Ascending aorta (tissue), 2 donors: ENCODE measurements at places on chromosomes 16 and 17. TPM values are rescaled to one million over a fixed set of nuclear protein-coding genes. Genes with fewer than 3 reads are reported as not detected.

DNA sequence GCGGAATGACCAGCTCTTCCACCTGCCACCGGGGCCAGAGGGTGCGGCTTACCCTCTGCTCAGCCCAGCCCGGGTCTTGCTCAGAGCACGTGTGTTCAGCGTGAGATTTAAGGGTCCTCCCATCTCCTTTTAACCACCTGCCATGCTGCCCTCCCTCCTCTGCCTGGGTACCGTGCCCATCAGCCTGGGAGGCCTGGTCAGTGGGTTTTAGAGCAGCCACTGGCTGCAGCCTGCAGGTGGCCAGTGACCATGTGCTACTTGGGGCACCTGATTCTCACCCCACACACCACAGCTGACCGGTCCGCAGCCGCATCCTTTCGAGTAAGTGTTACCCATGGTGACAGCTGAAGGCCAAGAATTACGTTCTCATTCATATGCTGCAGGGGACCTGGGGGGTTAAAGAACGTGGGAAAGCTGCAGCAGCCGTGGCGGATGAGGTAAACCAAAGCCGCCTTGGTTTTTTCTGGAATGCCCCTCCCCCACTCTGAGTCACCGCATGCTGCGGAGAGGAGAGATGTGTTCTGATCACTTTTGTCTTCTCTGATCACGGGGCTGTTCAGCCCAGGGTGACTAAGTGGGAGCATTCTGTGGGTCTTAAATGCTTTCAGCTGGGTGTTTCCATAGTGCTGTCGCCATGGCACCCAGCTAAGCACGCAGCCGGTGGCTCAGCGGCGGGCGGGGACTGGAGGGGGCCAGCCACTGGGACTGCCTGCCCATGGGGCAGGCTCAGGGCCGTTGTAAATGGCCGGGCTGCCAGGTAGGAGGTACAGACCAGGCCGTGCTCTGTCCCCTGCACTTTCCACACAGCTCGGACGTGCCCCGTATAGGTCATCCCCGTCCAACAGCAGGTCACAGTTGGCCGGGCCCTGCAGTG, 59.8 kb downstream of the BAIAP2 start:
- peak; percentile 77 for DNase-seq

- no peak for DNase-seq
Observed at GRCh38 chr17:526425-526824, 173.8 kb upstream of the RPH3AL start.

DNA sequence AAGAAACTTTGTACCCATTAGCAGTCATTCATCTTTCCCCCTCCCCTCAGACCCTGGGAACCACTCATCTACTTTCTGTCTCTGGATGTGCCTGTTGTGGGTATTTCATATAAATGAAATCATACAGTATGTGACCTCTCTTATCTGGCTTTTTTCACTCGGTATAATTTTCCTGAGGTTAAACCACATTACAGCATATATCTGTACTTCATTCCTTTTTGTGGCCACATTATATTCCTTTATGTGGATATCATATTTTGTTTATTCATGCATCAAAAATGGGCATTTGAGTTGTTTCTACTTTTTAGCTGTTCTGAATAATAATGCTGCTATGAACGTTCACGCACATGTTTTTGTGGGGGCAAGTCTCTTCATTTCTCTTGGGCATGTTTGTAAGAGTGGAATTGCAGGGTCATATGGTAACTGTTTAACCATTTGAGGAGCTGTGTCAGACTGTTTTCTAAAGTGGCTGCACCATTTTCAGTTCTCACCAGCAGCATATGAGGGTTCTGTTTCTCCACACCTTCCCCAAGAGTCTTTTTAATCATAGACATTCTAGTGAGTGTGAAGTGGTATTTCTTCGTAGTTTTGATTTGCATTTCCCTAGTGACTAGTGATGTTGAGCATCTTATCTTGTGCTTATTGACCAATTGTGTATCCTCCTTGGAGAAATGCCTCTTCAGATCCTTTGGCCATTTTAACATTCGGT, 3.8 kb downstream of the SNX29 start:
- DNase-seq, result no peak

DDX28 gene
- 3.0 TPM for total RNA-seq

DNA sequence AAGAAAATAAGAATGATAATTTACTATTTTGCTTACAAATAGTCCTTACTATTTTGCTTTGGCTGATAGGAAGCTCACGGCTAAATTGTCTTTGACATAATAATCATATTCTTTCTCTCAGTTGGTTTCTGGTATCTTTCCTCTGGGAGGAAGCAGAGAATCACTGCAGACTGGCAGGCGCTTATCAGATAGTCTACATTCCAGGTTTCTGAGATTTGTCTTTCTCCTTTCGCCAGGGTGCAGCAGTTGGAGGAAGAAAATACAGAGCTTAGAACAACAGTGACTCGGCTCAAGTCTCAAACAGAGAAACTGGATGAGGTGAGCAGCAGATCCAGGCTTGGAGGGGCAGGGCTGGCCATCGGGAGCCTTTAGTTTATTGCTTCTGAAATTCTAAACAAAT, 136.1 kb downstream of the RAB11FIP4 start:
- no peak for DNase-seq

SLFN14 gene
- total RNA-seq, result not detected

- DNase-seq, result no peak
Observed at GRCh38 chr17:5669191-5669590, 84.9 kb upstream of the NLRP1 start.

GRCh38 chr17:63419398-63419797, 26.7 kb downstream of the CYB561 start:
- DNase-seq, result no peak

DNA sequence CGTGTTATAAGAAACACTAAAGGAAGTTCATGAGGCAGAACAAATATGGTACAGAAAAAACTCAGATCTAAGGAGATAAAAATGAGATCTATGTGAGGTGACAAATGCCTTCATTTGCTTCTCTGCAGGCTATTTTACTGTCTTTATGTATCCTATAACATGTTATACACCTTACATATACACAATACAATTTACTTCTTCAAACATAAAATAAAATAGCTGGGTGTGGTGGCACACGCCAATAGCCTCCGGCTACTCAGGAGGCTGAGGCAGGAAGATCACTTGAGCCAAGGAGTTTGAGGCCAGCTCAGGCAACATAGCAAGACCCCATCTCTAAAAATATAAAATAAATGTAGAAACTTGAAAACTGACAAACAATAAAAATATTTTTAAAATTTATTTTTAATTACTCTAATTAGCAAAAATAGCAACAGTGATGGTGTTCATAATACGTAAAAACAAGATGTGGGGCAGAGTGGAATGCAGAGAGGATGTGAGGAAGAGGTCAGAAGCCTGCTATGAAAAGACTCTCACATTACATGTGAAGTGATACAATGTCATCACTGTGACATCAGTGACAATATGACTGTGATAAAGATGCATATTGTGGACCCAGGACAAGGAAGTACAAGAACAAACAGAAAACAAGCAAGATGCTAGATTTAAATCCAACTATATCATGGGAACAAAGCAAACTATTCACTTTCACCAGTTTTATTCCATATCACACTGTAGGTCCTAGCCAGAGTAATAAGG, 31.0 kb downstream of the VPS53 start:
- no peak for DNase-seq

- DNase-seq, result no peak
Observed at GRCh38 chr16:31371619-31372484, 16.9 kb downstream of the ITGAX start.

- no peak for DNase-seq
Observed at GRCh38 chr16:799948-800833, at the start of gene GNG13. Gene GNG13 (minus strand): TSS chr16:800734. CDS start chr16:799077, 1,657 bp downstream.

DNA sequence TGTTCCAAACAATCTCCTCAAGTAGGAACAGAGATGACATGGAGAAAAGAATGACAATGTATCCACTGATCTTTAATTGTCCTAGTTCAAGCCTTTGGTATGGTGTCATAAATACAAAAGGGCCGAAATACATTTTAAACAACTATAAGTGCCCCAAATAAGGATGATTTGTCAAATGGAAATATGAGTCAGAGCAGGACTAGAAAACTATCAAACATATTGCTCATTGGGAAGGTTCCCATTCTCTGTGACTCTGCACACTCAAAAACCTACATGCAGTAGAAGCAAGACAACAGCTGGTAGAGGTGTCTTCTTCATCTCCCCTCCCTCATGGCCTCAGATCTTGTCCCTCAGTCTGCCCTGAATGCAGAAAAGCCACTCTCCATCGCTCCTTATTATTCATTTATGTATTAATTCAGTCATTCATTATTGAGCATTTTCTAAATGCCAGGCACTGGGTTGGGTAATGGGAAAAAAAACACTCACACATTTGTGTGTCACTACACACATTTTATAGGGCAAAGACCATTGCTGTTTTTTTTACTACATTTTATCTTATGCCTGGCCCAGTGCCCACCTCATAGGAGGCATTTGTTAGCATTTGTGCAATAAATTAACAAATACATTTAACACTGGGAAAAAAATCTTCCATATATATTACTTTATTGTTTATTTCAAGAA, 10.1 kb downstream of the CA10 start:
- DNase-seq, result no peak

NUDT7 gene
- total RNA-seq, result not detected

DNA sequence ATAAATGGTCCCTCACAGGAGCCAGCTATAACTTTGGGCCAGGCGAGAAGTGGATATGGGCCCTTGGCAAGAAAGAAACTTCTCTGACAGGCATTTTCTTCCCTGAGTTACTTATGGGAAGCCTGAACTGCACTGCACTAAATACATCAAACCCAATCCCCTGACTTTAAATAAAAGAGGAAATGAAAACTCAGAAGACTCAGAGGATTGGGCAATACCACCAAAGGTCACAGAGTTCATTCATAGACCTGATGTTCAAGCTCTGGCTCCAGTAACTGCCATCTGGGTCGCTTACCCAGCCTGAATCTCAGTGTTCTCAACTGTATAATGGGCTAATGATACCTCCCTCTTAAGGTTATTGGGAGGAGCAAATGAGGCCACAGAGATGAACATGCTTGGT, 815 bp downstream of the KRT35 start:
- DNase-seq, result no peak

DHRS11 gene
- 11.8 TPM for total RNA-seq

DNA sequence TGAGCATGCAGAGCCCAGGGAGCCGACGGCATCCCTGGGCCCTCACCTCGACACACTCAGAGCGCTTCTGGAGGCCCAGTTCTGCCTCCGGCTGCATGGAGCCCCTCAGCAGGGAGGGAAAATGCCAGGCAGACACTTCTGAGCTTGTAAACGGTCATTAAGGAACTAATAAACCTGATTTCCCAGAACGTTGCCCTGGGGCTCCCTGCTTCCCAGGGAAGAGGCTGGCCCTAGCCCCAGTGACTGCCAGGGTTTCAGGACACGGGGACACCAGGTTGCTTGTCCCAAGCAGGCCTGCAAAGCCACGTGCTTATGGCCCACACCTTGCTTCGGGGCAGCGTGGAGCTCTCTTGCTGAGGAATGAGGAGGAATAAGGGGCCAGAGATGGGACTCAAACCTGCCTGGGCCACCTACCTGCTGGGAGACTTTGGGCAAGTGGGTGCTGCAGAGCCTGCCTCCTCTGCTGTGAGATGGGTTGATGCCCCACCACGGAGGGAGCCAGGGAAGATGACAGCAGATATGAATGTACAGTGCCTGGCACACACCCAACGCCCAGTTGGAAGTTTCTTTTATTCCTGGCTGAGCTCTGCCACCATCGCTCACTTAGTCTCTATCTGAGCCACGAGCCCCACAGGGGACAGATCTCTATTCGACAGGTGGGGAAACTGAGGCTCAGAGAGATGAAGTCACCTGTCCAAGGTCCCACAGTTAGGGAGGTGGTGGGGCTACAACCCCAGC, 5.4 kb downstream of the RHBDF2 start:
- DNase-seq, result no peak

MMP28 gene
- 44.6 TPM for total RNA-seq

TP53TG3C gene
- total RNA-seq, result not detected

DNA sequence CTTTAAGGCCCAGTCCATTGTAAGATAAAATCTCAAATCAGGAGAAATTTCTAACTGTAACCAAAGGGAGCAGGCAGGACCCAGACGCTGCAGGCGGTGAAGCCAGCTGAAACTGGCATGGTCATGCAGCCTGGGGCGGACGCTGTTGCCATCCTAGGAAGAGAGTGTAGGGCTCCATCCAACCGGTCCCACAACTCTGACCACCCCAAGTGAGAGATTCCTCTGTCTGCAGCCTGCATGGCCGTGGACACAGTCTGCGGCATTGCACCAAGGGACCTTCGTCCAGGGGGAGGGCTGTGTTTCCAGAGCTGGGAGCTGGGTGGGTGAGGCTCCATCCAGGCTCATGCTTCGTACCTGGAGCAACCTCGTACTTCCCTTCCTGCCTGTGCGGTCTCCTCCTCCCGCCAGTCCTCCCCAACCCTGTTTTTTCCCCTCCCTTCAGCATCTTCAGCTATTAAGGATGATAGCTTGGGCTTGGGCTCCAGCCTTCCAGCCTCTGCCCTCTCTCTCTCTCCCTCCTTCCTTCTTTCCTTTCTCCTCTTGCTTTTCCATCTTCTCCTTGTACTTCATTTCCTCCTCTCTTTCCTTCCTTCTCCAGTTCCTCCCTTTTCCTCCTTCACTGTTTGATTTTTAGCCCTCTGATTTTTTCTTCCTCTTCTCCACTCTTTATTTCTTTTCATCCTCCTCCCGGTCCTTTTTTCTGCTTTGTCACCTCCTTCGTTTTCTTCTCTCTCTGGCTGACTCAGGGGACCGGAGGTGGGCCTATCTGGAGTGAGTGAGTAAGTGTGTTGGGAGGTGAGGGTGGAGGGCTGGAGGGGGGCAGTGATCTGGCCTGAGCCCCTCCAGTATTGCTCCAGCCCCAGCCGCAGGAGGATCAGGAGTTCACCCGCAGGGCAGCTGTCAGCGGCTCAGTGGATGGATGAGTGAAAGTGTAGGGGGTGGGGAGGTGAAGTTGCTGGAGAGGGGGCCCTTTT, 17.0 kb upstream of the LHX1 start:
- no peak for DNase-seq
